ENCODE measurements at places on chromosomes 2 and 18.

DNA sequence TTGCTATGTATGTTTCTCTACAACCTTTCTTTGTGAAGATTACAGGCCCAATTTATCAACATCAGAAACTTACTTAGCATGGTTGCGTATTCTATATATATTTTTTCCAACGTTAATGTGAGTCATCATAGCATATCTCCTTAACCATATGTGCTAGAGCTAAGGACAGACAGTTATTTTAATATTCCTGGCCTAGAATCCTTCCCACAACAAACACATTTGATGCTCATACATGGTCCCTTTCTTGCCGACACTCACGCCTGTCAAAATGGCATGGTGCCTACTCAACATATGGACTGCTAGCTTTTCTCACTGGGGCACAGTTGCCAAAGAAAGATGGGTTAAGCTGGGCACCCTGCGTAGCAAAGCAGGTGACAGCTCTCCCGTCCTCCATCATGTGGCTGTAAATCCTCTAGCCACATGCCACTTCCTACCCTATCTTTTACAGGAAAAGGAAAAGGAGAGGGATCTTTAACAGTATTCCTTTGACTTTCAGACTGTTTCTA lies 75.2 kb upstream of the GALNT5 start:
- no peak for DNase-seq

- DNase-seq, result no peak
Observed at GRCh38 chr18:68033466-68033865, 516.9 kb upstream of the DSEL start.

DNA sequence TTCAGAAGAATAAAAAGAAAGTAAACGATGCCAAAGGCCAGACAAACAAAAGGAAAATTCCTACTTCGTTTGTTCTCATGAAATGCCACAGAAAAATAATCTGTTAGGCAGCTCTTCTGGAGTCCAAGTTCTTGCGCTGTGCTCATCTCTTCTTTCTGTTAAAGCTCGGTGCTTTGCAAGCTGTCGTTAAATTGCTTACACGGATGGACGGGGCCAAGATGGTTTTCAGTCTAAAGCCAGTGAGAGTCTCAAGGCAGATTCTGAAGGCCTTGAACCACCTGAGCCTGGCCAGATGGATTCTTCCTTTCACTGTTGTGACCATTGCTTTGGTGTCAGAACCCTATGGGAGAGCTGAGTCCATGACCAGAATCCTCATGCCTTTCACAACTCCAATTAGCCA lies 97.6 kb upstream of the RMDN2 start:
- DNase-seq, result no peak

DNA sequence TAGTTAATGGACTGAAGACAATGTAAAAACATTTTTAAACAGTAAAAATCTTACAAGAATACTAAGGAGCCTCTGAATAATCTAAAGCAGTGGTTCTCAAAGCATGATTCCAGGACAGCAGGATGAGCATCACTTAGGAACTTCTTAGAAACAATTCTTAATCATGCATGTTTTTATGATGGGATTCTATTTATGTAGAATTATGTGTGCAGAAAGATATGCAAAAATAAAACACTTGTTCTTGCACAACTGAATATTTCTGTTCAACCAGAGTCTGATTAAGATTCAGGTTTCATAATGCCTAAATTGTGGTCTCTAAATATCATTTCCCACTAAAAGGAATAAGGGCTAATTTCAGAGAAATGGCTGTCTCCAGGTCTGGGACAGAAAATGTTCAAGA lies 69.2 kb upstream of the MTIF2 start:
- DNase-seq, result no peak

DNA sequence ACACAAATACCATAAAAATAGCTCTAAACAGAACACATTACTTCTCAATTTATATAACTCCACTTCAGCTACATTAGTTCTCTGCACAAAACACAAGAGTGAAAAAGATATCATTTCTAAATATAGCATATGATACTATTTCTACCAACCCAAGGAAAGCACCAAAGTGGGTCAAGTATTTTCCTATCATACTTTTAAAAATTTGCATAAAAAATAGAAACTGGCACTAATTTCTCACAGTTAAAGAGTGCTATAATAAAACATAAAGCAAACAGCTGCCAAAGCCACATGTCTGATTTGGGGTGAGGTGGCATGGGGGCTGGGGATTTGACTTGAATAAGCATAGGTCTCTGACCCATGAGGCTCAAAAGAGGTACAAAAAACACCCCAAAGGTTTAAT lies 61.5 kb downstream of the BARD1 start:
- DNase-seq, result no peak

GRCh38 chr18:62521082-62521481 lies 1.7 kb upstream of the ZCCHC2 start:
- no peak for DNase-seq

DNA sequence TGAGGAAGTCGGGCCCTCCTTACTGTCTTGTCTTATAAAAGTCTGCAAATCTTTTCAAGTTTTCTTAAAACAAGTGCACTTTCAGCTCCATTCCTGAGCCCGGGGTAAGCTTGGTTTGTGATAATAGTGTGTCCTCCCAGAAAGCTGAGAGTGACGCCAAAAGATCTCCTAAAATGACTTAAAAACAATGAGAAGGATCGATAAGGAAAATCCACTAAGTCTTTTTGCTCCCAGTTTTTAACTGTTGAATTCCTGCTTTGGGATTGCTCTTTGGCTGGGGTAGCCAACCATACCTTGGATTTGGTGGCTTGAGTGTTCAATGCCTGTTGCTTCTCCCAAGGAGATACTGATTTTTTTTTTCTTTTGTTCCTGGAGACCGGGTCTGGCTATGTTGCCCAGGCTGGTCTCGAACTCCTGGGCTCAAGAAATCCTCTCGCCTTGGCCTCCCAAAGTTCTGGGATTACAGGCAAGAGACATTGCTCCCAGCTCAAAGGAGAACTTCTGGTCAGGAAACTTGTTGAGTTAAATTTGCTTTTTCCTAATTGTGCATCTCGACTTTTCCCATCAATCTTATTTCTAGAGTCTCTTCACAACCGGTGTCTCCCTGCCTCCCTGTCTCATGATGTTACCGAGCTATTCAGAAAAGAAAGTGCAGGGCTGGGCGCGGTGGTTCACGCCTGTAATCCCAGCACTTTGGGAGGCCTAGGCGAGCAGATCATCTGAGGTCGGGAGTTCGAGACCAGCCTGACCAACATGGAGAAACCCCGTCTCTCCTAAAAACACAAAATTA lies 3.0 kb downstream of the TGIF1 start:
- no peak for DNase-seq

DNA sequence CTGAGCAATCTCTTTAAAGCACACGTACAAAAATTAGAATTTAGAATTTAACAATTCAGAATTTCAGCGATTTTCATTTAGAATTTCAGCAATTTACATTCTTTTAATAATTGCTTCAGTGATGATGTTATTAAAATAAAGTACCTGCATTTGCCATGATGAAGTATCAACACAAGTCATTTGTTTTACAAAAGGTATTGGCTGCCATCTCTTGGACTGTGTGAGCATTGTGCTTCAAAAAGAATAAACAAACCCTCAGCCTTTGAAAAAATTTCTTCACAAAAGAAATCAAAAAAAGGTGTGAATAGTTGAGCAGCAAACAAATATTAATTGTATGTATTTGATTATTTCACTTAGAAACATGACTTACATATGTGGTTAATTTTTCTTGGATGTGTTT lies 27.1 kb upstream of the ZC3H15 start:
- DNase-seq, result peak; percentile 10

GRCh38 chr18:25262920-25263319 lies 89.0 kb downstream of the ZNF521 start:
- DNase-seq, result no peak

GRCh38 chr2:240291337-240292034 lies 144.0 kb upstream of the GPC1 start:
- no peak for DNase-seq

GRCh38 chr2:134296301-134296700 lies 42.4 kb downstream of the MGAT5 start:
- no peak for DNase-seq

DNA sequence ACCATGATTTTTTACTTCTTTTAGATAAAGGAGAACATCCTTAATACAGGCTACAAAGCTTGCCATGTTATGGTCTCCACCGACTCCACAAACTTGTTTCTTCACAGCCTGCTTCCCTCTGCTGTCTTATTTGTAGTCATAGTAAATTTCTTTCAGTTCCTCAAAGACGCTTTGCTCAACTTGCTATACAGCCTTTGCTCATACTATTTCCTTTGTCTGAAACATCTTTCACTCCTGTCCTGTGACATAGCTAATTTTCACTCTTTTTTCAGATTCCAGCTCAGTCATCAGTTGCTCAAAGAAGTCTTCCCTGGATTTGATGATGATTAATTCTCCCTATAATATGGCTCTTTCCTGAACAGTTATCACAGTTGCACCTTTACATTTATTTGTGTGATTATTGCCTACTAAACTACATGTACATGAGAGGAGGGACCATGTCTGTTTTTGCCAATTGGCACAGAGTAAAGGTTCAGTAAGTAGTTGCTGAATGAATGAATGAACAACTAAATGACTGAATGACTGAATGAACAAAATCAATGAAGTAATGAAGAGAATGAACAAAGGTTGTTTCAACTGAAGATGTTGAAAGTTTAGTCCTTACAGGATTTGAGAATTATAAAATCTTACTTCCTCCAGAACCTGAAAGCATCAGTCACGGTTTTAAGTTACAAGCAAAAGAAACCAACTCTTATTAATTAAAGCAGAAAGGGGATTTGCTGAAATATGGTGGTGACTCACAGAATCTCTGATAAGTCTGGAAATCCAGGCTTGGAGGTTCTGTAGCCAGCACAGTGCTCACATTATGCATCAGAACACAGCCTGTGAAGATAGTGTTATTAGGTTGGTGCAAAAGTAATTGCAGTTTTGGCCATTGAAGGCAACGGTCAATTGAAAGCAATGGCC lies 186.4 kb upstream of the FAM98A start:
- DNase-seq, result no peak

GRCh38 chr2:229433351-229433750 lies 162.3 kb upstream of the PID1 start:
- no peak for DNase-seq

DNA sequence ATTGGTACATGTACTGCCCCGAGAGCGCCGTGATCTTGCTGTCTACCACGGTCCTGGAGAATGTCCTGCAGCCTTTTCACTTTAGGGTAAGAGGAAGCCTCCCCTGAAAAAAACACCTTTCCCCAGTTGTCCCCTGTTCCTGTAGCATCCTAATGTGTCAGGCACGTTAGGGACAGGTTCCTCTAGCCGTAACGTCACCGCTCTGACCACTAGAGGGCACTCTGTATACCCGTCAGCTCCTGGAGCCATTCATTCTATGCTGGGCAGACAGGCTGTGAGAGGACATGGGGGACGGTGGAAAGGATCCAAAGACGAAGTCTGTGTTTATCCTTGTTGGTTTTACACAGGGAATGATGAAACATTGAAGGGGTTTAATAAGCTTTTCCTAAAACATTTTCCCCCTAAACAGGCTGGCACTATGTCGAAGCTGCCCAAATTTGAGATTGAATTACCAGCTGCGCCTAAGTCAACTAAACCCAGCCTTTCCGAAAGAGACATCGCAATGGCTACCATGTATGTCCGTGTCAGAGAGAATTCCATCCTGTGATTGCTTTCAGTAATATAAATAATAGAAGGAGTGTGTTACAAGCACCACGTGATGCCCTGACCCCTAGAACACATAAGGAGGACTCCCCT lies 12.7 kb downstream of the RMC1 start:
- DNase-seq, result peak; percentile 62

DNA sequence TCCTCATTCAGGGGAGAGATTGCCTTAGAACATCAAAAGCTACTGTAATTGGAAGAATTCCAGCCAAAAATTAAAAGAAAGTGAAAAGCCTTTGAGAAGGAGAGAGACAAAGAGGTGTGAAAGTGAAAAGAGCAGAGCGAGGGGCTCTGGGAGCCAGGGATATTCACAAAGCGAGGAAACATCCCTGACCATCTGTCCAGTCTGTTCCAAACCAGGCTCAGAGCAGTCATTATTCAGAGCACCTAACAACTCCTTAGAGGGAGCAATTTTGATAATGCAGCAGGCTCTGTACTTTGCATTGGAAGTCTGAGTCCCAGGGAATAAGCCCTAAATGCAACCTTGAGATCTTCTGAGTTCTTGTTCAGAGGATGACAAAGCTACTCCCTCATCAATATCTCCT lies 119.1 kb upstream of the LYPD1 start:
- DNase-seq, result no peak

GRCh38 chr2:46460241-46460921 lies 19.0 kb upstream of the TMEM247 start:
- no peak for DNase-seq

GRCh38 chr2:79370976-79371538 lies 141.8 kb upstream of the CTNNA2 start:
- DNase-seq, result no peak

GRCh38 chr2:85924522-85924921 lies 35.7 kb upstream of the ST3GAL5 start:
- no peak for DNase-seq

DNA sequence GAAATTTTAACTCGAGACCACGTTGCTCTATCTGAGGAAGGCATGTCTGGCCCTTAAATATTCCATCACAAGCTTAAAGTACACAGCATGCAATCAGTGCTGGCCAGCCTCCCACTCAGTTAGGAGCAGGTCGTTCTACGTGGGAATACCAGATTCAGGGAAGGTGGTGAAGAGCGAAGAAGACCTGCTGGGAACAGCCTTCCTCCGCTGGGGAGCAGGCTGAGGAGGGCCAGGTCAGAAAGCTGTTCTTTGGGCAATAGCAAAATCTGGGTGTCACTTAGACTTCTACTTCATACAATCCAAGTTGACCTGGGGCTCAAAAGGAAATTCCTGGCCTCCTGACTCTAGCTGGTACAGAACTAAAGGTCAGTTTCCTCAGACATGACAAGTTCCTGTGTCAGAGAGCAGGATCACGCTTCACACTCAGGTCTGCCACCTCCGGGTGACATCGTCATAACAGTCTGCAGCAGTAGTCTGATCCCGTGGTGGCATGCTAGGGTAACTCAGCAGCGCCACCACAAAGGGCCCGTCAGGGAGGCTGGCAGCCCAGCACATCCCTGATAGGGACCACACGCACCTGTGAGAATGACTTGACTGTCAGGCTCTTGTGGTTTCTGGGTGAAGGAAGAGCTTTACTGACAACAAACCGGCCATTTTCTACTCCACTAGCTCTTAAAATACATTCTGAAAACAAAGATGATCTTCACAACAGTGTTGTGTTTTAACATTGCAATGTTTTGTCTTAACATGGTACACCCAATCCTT lies 35.2 kb upstream of the NAPG start:
- DNase-seq, result no peak

DNA sequence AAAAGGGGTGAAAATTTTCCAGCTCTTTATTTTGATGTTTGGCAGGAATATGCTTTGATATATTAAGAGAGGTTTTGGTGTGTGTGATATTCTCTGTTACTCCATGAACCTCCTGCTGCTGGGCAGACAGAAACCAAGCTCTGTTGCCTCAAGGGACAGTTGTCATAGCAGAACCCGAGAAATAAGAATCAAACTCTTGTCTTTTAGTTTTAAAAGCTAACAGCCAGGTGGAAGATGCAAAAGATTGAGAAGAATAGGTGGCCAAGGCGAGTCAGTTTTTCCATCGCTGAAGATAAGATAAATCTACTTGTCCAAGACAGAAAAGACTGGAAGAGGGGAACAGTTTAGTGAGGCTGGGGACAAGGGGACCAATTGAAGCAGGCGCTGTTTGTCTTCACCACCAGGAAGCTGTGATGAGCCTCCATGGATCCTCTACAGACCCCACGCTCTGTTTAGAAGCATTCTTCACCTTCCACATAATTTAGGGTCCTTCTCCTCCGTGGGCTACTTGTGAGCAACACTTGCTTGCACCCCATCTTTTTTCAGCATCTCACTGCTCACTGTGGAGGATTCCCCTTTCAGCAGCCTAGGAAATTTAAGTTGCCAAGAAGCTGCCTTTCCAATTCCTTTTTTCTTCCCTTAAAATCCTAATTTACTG lies 23.9 kb downstream of the PMAIP1 start:
- DNase-seq, result no peak

- no peak for DNase-seq
Observed at GRCh38 chr18:12637393-12637792, 20.5 kb downstream of the SPIRE1 start.

Data from DMS153 (cell line).